ENCODE measurements at places on chromosomes 7 and 10.

DNA sequence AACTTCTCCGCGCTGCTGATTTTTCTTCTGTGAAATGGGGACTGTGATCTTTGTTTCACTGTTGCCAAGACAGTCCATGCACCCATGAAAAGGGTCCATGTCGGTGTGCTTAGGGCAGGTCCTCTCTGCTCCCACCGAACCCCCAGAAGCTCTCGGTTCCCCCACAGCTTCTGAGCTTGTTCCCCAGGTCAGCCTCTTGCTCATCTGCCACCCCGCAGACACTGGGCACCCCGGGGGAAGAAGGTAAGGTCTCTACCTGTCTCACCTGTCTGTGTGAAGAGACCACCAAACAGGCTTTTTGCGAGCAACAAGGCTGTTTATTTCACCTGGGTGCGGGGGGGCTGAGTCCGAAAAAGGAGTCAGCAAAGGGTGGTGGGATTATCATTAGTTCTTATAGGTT lies 66.2 kb upstream of the NANOS1 start:
- DNase-seq, result no peak

GRCh38 chr10:113142601-113143362 lies 192.7 kb downstream of the TCF7L2 start:
- DNase-seq, result no peak

DNA sequence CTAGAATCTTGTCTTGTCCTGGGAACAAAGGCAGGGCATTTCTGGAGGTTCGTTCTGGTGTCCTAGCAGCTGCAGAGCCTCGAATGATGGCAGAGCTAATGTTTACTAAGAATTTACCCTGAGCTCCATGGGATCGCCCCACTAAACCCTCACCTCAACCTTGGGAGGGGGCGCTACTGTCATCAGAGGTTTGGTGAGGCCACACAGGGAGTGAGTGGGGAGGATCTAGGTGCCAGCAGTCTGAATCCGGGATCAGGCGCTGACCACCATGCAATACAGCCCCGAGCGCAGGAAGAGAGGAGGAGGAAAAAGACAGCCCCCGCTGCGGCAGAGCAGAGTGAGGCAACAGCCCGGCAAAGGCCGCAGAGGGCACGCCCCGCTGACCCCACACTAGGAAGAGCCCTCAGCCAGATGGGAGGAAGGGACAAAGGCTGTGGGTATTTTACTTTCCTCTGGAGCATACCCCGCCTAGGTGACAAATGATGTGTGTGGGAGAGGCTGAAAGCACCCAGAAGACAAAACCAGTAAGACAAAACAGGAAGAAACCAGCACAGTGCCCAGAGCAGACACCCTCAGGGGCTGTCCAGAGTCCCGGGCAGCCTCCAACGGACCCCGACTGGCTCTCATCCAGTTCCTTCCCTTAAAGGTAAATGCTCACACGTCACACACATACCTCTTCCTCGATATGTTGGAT lies 103.5 kb downstream of the FAM53B start:
- DNase-seq, result no peak

DNA sequence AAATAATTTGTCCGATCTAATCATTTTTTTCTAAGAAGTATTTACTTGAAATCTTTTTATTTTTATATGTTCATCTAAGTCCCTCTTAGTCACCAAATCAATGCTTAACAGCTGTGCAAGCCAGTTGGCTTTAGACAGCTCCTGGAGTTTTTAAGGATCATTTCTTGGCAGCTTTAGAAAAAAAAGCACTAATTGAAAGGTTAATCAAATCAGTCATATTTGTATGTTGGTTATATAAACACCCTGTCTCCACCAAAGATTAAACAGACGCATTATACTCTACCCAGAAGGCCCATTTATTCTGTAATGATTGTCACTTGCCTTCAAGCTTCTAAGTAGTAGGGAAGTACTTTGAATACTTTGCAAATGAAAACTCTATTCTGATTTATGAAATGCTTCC lies 60.2 kb downstream of the PAXIP1 start:
- no peak for DNase-seq

DNA sequence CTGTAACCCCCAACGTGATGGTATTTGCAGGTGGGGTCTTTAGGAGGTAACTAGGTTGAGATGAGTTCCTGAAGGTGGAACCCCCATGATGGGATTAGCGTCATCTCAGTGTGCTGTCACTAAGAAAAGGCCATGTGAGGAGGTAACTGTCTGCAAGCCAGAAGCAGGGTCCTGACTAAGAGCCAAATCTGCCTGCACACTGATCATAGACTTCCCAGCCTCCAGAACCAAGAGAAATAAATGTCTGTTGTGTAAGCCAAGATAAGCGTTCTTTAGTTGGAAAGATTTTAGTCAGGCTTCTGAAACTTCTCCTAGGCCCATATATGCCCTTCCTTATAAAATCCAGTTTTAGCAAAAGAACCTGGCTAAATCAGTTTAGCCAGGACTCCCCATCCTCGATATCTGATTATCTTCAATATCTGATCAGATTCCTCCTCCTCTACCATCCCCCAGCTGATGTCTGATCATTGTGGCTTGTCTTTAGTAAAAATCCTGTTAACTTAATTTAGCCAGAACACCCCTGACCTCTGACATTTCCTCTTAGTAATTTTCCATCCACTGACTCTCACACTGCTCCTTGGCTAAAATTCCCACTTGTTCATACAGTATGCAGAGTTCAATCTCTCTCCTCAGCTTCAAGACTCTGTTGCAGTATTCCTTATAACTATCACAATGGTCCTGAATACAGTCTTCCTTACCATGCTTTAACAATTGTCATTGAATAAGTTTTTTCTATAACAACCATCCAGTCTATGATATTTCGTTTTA lies 835.4 kb upstream of the PHF14 start:
- DNase-seq, result no peak

DNA sequence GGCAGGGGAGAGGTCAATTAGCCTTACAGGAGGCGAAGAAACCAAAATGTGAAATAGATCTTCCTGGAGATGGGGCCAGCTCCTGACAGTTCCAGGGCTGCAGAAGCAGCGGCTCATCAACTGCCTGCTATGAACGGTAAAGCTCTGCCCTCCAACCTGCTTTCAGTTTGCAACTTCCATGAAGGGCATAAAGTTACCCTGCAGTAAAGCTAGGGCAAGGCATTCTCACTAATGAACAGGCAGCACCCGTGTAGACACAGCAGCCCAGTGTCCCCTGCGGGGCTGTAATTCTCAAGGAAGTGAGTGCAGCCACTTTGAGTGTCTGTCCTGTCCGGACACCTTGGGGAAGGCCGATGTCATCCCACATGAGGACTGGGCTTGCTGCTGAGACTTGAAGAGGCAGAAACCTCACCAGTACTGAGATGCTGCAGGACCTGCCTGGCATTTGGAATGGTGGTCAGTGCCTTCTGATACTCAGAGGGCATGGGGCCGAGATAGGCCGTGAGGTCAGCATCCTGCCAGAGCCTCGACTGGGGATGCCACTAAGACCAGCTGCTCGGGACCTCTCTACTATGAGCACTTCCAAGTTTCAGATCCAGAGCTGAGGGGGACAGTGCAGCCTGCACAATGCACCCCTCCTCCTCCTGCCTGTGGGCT lies 26.1 kb upstream of the C10orf53 start:
- no peak for DNase-seq

Measured in choroid plexus epithelial cell (primary cell).